Neural crest cell (in vitro differentiated cells): ENCODE measurements at places on chromosomes 2 and 18.
A peak's percentile ranks its signal among the peaks of the same experiment; 100 is the strongest.

DNA sequence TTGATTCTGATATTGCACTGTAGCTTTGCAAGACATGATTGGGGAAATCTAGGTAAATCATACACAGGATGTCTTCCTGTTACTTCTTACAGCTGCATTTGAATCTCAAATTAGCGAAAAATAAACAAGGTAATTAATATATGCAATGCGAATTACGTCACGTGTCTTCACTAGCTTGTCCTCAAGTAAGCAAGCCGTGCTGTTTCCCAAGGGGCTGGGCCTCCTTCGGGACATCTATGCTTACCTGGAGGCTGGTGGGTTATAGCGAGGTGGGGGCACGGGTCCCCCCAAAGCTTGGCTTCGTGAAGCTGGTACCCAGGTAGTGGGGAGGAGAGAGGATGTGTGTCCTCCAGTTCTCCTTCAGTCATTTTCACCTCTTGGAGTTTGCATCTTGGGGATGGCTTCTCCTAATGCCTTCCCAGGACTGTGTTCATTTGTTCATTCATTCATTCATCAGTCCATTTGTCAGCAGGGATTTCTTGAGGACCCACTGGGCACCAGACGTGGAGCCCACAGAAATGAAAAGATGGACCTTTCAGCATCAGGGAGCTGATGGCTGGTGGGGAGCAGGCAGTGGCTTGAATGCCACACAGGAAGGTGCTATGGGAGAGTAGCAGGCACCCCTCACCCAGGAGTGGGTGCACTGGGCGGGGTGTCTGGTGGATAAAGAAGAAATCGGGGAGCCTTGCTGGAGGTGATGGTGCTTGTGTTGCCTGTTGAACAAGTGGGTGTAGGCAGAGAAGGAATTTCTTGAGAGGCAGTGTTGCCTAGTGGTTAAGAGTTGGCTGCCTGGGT, 155.1 kb downstream of the GLI2 start:
- DNase-seq: no peak

DNA sequence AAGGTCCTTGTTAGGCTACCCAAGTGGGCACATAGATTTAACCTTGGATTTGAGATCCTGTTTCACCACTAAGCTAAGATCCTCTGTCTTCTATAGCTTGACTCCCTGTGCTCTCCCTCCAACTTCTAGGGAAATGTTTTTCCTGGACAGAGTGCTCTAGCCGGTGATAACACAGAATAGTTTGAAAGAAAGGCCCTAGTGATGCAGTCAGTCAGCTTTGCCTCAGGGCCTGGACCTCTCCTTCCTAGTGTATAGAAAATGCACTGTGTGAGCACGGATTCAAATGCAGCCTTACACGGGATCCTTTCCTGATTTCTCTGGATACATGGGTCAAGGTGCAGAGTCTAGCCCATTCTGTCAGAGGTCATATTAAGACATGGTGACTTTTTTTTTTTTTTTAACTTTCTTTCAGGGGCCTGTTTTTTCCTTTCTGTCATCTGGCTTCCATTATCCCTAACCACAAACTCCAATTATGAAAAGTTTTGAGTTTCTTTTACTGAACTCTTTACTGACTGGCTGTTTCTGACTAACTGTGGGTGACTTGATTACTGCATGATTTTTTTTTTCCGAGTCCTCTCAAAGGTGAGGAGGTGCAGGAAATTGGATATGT, 122.6 kb downstream of the LRP1B start:
- DNase-seq: peak; percentile 7

DNA sequence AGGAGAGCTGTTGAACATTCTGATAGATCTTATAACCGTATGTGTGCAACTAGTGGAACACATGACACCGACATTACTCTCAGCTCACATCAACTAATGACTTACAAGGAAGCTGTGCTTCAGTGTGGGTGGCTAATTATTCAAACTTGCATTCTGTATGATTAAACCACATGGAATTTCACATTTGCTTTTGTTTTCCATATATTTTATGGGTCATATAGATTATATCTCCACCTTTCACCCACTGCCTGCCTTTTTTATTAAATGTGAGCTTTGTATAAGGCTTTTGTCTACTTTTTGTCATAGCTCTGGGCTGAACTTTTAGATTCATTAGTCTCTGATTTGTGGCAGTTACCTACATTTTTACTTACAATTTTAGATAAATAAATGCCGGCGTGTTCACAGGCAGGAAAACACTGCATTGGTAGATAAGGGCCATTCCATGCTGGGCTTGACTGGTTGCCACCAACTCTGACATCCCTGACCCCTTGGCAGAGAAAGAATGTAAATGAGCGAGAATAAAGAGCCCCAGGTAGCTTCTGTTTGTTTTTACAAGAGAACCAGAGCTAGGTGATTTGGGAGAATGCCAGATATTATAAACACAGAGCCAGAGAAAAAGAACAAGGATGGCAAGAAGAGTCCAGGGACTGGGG, 35.7 kb downstream of the LYPD6 start:
- DNase-seq: no peak

- no peak for DNase-seq
These were observed 111.6 kb upstream of the DLX2 start for GRCh38 chr2:172214252-172214651.
